Smooth muscle cell of bladder (primary cell): ENCODE measurements at places on chromosomes 11 and 22. TPM values are rescaled to one million over a fixed set of nuclear protein-coding genes. Genes with fewer than 3 reads are reported as not detected.

IFITM2 gene
- 57.8 and 90.5 TPM in 2 replicates for total RNA-seq

TRIM77 gene
- not detected in 2 replicates for total RNA-seq

FAM181B gene
- under 0.01 TPM in 1 of 2 replicates, not detected in the other for total RNA-seq

OR10D3 gene
- not detected in 2 replicates for total RNA-seq

PSMC3 gene
- 165 and 186 TPM in 2 replicates for total RNA-seq

SLC17A6 gene
- total RNA-seq = not detected in 2 replicates
